ENCODE measurements at places on chromosomes 13 and 19. TPM values are rescaled to one million over a fixed set of nuclear protein-coding genes. Genes with fewer than 3 reads are reported as not detected.
A peak's percentile ranks its signal among the peaks of the same experiment; 100 is the strongest.

Gene IRGC
- not detected for total RNA-seq

Gene TNFRSF19
- total RNA-seq: not detected

Gene MBD3L2
- total RNA-seq: not detected

Gene CGB8
- not detected for total RNA-seq

Gene ONECUT3
- total RNA-seq: not detected

Gene A1BG
- total RNA-seq: 6.1 TPM

DNA sequence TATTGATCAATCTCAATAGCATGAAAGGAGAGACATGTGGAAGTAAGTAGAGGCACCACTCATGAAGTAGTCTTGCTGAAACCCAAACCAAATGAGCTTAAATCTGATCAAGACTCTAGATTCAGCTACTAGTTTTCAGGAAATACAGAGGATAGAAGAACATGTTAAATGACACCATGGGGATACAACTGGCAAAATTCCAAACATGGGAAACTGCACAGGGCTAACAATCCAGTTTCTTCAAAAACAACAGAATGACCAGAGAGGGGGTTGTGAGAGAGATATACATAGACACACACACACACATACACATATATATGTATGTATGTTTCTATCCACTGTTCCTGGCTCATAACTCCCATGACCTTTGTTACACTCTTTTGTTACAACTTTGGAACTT lies 44.8 kb downstream of the MRPL57 start:
- DNase-seq: no peak
- H3K4me3 ChIP-seq: no peak overlapping the region
- H3K27me3 ChIP-seq: peaks cover 5% of the 10 kb centered on the region
- H3K36me3 ChIP-seq: no peaks in the 10 kb centered on the region
- peaks cover 15% of the 10 kb centered on the region for H3K4me1 ChIP-seq

- no peaks in the 10 kb centered on the region for H3K36me3 ChIP-seq
- no peak overlapping the region for H3K4me3 ChIP-seq
- DNase-seq: no peak
- peaks cover 11% of the 10 kb centered on the region for H3K27me3 ChIP-seq
- peaks cover 2% of the 10 kb centered on the region for H3K4me1 ChIP-seq
These were observed 53.0 kb downstream of the NLRP12 start for GRCh38 chr19:53771144-53771543.

GRCh38 chr13:75762076-75762937 lies 126.2 kb downstream of the LMO7 start:
- peaks cover 76% of the 10 kb centered on the region for H3K4me1 ChIP-seq
- H3K27ac ChIP-seq: peak overlapping the region; percentile 83
- peaks cover 12% of the 10 kb centered on the region for H3K36me3 ChIP-seq
- peaks cover 4% of the 10 kb centered on the region for H3K27me3 ChIP-seq
- peak overlapping the region; percentile 50 for H3K4me3 ChIP-seq

- DNase-seq: no peak
- H3K27ac ChIP-seq: no peak overlapping the region
- H3K27me3 ChIP-seq: peaks cover 3% of the 10 kb centered on the region
- no peaks in the 10 kb centered on the region for H3K4me1 ChIP-seq
- H3K36me3 ChIP-seq: no peaks in the 10 kb centered on the region
These were observed 14.4 kb downstream of the BCAM start for GRCh38 chr19:44823373-44823698.

DNA sequence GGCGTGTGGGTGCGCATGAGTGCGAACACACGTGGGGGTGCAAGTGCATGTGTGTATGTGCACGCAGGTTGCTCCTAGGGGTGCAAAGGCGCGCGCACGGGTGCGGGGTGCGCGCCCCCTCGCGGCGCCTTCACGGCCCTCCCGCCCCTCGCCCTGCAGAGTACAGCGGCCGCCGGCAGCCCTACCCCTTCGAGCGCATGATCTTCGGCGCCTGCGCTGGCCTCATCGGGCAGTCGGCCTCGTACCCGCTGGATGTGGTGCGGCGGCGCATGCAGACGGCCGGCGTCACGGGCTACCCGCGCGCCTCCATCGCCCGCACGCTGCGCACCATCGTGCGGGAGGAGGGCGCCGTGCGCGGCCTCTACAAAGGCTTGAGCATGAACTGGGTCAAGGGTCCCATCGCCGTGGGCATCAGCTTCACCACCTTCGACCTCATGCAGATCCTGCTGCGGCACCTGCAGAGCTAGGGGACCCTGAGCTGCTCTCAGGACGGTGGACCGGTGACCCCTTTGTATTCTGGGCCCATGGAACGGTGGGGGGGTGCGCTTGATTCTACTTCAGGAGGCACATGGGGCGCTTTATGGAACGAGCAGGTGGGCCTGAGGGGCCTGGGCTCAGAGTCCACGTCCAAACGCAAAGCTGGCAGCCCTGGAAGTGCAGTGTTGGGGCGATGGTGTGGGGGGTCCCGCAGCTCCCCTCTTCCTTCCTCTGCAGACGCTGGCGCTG lies 27.7 kb downstream of the TMEM161A start:
- peak; percentile 18 for DNase-seq
- H3K36me3 ChIP-seq: no peaks in the 10 kb centered on the region
- no peak overlapping the region for H3K4me3 ChIP-seq
- no peaks in the 10 kb centered on the region for H3K27me3 ChIP-seq
- H3K27ac ChIP-seq: no peak overlapping the region

- H3K4me1 ChIP-seq: peaks cover 3% of the 10 kb centered on the region
- no peak for DNase-seq
- H3K27ac ChIP-seq: no peak overlapping the region
- no peak overlapping the region for H3K4me3 ChIP-seq
These were observed 28.7 kb upstream of the AMER2 start for GRCh38 chr13:25200783-25201182.

- H3K27me3 ChIP-seq: peaks cover 2% of the 10 kb centered on the region
- H3K4me1 ChIP-seq: no peaks in the 10 kb centered on the region
- H3K4me3 ChIP-seq: no peak overlapping the region
- no peak for DNase-seq
- H3K27ac ChIP-seq: no peak overlapping the region
These were observed 201.5 kb downstream of the IRS2 start for GRCh38 chr13:109584844-109585361.

GRCh38 chr13:44263751-44264620 lies 109.6 kb upstream of the SERP2 start:
- H3K4me3 ChIP-seq: no peak overlapping the region
- H3K27ac ChIP-seq: no peak overlapping the region
- no peak for DNase-seq

- H3K4me3 ChIP-seq: peak within 1 kb of the TSS; percentile 86
- peaks cover 21% of the 10 kb centered on the region for H3K36me3 ChIP-seq
- no peaks in the 10 kb centered on the region for H3K27me3 ChIP-seq
These were observed at the start of gene NDUFA13 for GRCh38 chr19:19515642-19516519. Gene NDUFA13 (plus strand): TSS chr19:19516225. CDS start chr19:19516239, 14 bp downstream.

DNA sequence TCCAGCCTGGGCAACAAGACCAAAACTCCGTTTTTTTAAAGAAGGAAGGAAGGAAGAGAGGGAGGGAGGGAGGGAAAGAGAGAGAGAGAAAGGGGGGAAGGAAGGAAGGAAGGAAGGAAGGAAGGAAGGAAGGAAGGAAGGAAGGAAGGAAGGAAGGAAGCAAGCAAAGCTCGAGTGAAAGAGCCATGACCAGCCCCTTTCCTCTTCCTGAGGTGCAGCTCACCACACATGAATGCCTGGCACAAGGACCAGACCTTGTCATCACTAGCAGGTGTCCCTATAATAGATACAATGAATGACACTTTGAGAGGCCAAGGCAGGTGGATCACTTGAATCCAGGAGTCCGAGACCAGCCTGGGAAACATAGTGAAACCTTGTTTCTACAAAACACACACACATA lies 31.0 kb downstream of the SPRY2 start:
- H3K36me3 ChIP-seq: no peaks in the 10 kb centered on the region
- H3K4me3 ChIP-seq: no peak overlapping the region
- H3K4me1 ChIP-seq: no peaks in the 10 kb centered on the region
- H3K27ac ChIP-seq: no peak overlapping the region

- H3K4me3 ChIP-seq: no peak overlapping the region
- H3K4me1 ChIP-seq: peaks cover 16% of the 10 kb centered on the region
- no peaks in the 10 kb centered on the region for H3K36me3 ChIP-seq
- no peak for DNase-seq
- peaks cover 10% of the 10 kb centered on the region for H3K27me3 ChIP-seq
- no peak overlapping the region for H3K27ac ChIP-seq
These were observed 7.5 kb upstream of the PDCD5 start for GRCh38 chr19:32573492-32573794.

DNA sequence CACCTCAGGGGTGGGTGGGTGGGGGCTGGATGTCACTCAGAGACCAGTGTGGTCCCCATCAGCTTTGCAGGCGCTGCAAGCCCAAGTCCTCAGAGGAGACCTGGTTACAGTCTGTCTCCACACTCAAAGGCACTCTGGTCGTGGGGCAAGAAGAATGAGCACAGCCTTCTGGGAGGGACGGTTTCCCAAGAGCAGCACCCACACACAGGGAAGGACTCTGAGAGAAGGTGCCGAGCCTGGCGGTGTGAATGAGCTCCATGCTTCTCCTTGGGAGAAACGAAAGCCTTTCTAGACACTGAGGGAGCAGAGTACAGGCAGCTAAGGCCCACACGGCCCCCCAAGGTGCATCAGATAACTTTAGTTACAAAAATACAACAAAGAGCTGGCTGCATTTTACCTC lies 473.6 kb downstream of the FOXO1 start:
- DNase-seq: no peak
- H3K36me3 ChIP-seq: no peaks in the 10 kb centered on the region
- H3K4me1 ChIP-seq: peaks cover 50% of the 10 kb centered on the region
- H3K4me3 ChIP-seq: no peak overlapping the region
- no peaks in the 10 kb centered on the region for H3K27me3 ChIP-seq

DNA sequence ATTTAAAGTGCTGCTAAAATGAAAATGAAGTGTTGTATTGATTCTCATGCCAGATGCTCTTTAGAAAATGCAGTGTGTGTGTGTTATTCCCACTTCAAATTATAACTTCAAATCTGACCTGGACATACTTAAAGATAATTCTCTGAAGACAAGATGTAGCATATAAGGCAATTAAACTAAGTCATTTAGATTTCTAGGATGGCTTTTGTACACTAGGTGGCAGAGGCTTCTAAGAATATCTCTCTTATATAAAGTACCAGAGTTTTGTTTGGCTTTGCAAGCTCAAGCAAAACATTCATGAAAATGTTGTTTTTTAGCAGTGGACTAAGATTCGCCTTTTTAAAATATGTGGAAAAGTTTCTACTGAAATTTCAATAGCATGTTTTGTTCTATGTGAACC lies 407.2 kb downstream of the GPC5 start:
- H3K4me1 ChIP-seq: no peaks in the 10 kb centered on the region
- H3K27me3 ChIP-seq: no peaks in the 10 kb centered on the region
- H3K27ac ChIP-seq: no peak overlapping the region
- H3K36me3 ChIP-seq: no peaks in the 10 kb centered on the region

GRCh38 chr13:27130979-27131623 lies 40.5 kb downstream of the USP12 start:
- no peak overlapping the region for H3K4me3 ChIP-seq
- peak overlapping the region; percentile 91 for H3K27ac ChIP-seq
- H3K36me3 ChIP-seq: peaks cover 23% of the 10 kb centered on the region

DNA sequence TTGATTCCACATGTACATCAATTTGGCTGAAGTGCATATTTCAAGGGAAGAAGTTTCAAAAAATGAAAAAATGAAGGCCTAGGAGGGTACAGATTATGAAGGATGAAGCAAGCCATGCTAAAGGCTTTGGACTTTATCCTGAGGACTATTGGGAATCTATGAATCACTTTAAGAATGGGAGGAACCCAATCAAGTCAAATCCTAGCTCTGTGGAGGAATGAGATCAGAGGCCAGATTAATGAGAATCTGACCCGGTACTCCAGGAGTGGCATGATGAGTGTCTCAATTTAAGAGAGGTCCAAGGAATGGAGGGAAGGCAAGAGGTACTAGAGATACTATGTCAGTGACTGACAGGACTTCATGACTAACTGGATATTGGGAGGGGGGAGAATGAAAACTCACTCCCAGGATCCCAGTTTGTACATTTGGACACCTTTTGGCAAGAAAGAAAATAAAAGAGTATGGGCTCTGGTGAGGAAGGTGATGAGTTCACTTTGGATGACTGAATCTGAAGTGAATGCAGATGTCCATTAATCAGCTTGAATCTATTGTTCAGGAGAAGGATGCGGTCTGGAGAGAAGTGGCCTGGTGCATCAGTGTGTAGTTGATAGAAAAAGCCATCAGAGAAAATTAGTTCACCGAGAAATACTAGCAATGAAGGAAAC lies 349.0 kb downstream of the EFNB2 start:
- DNase-seq: no peak
- no peaks in the 10 kb centered on the region for H3K4me1 ChIP-seq
- no peak overlapping the region for H3K4me3 ChIP-seq
- H3K27ac ChIP-seq: no peak overlapping the region

DNA sequence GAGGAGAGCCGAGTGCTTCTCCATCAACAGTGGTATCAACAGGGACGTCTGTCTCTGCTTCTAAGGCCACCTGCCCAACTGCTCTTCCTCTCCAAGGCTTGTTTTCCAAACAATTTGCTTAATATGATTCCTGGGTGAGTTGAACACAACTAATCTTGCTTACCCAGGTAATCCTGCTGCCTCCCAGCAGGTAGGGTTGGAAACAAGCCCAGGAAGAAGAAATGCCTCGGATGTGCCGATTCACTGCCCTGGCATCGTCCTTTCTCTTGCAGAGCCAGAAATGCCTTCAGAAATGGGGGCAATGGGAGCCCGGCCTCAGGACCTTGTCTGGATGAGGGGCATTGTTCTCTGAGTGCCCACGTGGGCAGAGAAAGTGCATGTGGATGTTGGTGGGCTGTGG lies 51.9 kb upstream of the C1QTNF9B start:
- H3K36me3 ChIP-seq: no peaks in the 10 kb centered on the region
- H3K27me3 ChIP-seq: peaks cover 18% of the 10 kb centered on the region
- no peak overlapping the region for H3K4me3 ChIP-seq
- DNase-seq: no peak
- H3K27ac ChIP-seq: no peak overlapping the region

- H3K4me3 ChIP-seq: no peak overlapping the region
- peaks cover 3% of the 10 kb centered on the region for H3K36me3 ChIP-seq
These were observed 32.7 kb upstream of the CYSLTR2 start for GRCh38 chr13:48621056-48621455.

DNA sequence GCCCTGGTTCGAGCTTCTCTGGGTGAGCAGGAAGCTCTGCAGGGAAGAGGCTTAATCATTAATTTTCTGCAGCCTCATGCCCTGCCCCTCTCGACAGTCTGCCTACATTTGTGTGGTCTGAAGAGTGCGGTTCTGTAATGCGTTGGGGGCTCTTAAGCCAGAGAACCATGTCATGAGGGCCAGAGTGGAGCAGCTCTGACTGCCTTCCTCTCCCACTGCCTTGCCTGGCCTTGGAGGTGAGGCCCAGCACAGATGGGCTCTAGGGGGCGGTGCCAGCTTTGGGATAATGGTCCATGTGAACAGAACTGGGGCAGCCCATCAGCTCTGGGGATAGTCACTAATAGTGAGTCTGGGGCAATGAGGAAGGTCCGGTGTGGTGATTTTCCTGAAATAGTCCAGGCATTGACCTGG lies 5.7 kb downstream of the FGF9 start:
- no peak overlapping the region for H3K4me3 ChIP-seq
- peaks cover 20% of the 10 kb centered on the region for H3K4me1 ChIP-seq
- no peak overlapping the region for H3K27ac ChIP-seq
- H3K27me3 ChIP-seq: peaks cover 24% of the 10 kb centered on the region
